ENCODE measurements at places on chromosomes 13 and 19.

DNA sequence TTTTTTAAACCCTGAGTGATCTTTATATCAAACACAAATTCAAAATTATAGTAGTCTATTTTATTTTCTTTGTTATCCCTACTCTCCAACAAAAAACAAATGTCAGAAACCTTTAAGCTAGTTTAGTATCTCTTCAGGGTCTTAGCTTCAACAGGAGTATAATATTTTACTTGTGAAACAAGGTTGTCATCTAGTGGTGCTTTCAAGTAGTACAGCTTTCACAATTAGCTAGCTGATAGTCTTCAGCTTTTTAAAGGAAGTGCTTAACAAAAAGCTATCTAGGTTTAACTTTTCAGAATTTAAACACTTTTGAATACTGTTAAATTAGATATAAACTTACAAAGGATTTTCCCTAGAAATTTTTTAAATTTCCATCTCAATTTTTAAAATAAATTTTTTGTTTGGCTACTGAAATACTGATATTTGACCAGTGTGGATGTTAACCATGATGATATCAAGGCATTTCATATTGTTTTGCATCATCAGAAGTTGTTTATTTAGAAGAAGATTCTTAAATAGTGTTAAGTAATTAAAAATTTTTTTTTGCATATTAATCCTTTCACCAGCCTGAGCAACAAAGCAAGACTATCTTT, 34.2 kb downstream of the TDRD3 start:
- no peak for DNase-seq

- no peak for DNase-seq
These were observed 12.1 kb upstream of the ZSCAN1 start for GRCh38 chr19:58021541-58022282.

DNA sequence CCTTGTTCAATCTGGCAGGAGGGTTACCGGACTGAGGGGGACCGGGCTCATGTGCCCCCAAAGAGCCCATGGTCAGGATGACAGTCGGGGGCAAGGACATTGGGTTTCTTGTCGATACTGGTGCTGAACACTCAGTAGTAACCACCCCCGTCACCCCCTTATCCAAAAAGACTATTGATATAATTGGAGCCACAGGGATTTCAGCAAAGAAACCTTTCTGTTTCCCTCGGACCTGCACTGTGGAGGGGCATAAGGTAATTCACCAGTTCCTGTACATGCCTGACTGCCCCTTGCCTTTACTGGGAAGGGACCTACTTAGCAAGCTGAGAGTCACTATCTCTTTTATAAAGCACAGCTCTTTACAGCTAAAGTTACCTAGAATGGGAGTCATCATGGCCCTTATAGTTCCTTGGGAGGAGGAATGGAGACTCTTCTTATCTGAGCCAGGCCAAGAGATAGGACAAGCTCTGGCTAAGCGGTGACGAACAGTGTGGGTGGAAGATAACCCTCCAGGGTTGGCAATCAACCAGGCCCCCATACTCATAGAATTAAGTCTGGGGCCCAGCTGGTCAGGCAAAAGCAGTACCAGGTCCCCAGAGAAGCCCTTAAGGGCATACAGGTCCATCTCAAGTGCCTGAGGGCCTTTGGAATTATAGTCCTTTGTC, 603.7 kb downstream of the UQCRFS1 start:
- no peak for DNase-seq

DNA sequence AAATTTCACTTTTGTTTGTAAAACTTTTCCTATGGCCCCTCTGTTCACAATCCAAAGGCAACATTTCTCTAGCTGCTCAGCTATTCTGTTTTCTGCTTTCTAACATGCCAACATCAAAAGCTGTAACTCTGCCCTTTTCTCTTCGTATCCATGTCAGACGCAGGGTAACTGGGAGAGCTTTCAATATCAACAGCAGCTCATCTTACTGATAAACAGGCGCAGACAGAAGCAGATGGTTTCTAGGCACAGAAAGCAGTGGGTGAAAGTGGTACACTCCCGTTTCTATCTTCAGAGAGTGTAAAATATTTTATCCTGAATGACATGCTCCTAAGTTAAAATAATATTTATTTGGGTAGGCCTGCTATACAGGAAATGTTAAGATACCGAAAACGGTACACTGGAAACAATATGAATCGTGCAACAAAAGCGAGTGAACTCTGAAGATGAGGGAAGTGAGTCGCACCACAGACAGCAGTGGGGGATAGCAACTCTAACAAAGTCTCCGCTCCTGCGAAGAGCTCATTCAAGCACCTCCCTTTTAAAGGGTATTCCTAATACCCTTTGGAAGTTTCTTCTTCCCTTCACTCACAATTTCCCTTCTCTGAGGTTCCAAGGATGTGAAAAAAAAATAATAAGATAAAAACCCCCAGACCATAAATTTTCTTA, 798.3 kb downstream of the GPC5 start:
- DNase-seq = no peak

Measured in ovary (tissue), 10 donors.